ENCODE measurements at places on chromosomes 4 and X.

DNA sequence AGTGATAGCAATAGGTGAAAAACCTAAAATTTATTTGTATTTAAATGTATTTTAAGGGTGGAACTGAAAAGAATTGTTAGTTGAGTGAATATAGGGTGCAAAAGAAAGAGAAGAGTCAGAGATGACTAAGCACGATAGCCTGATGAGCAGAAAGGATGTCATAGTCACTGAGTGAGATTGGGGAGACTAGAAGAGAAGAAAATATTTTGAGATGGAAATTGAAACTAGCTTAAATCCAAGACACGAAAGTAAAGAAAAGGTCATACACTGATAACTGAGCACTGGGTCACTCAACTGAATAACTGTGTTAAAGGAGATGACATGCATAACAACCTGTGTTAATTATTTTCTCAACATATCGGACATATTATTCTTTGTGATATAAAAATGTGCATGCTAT, 55.5 kb downstream of the SPANXN4 start:
- no peak for DNase-seq

- DNase-seq: no peak
Measured at GRCh38 chr4:153722036-153722435, 37.8 kb downstream of the RNF175 start.

- DNase-seq: peak; percentile 11
Measured at GRCh38 chrX:130994671-130995070, 63.5 kb upstream of the ARHGAP36 start.

GRCh38 chr4:57119054-57119651, 9.0 kb upstream of the IGFBP7 start:
- DNase-seq: no peak

GRCh38 chrX:39175418-39176057, 374.3 kb downstream of the MID1IP1 start:
- no peak for DNase-seq

DNA sequence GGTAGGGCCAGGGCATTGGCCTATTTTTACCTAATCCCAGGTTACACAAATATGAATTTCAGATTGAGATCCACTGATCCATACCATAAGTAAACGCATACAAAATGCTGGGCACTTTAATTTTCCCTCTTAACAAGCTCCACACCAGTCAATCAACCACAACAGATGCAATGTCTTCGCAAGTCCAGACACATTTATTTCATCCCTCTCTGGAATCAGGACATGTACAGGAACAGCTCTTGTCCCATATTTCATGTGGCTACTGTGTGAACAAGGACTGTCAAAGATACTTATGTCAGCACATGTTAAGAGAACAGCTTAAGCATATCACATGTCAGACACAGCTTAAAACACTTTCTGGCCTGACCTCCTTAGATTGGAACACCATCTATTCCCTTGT, 145.9 kb downstream of the PPP3CA start:
- DNase-seq: peak; percentile 18

- DNase-seq: no peak
Measured at GRCh38 chr4:153076861-153077260, 127.4 kb upstream of the TRIM2 start.

Measured in ACHN (cell line).